Thoracic aorta (tissue), 2 donors: ENCODE measurements at places on chromosomes 12 and 14. TPM values are rescaled to one million over a fixed set of nuclear protein-coding genes. Genes with fewer than 3 reads are reported as not detected.

The CYP27B1 gene
- total RNA-seq, result 2.2 TPM

The DBX2 gene
- not detected for total RNA-seq

The IFI27L2 gene
- total RNA-seq, result 150 TPM

The APOLD1 gene
- total RNA-seq, result 38.4 TPM

The FAM90A1 gene
- not detected for total RNA-seq

The KLRC4 gene
- total RNA-seq, result 4.2 TPM
